ENCODE measurements at places on chromosomes 5 and 9.

- DNase-seq, result no peak
- peaks cover 14% of the 10 kb centered on the region for H3K4me1 ChIP-seq
- H3K36me3 ChIP-seq, result no peaks in the 10 kb centered on the region
- H3K4me3 ChIP-seq, result no peak overlapping the region
Observed at GRCh38 chr9:122087406-122088200, 5.5 kb downstream of the TTLL11 start.

DNA sequence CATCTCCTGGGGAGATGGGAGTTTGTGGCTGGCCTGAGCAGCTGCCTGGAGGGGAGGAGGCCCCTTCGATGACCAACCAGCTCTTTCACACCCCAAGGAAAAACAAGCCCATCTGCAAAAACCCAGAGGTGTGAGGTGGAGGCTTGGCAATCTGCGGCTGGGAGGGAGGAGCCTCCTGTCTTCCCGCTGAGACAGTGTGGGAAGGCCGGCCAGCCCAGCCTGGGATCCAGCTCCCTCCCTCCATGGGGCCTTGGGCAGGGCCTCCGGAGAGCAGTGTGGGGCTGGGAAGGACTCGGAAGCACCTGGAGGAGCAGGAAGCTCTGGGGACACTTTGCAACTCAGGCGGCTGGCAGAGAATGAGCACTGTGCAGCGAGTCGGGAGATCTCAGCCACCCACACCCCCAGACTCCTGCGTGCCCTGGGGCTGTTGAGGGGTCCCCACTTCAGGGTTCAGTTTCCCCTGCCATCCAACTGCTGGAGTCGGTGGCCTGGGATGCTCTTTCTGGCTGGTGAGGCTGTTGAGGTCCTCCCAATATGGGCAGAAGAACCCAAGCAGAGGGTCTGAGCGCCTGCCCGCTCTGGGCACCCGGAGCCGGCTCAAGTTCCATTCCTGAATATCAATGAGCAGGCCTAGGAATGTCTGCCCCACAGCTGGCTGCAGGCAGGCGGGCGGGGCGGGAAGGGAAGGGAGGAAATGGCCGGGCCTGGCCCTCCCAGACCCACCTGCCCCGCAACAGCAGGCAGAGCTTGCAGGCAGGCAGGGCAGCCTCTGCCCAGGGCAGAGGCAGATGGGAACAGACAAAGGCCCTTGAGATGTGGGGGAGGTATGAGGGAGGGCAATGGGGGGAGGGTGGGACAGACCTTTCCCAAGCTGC, 101.1 kb downstream of the FGF18 start:
- no peaks in the 10 kb centered on the region for H3K4me1 ChIP-seq
- DNase-seq, result no peak
- H3K27ac ChIP-seq, result no peak overlapping the region

GRCh38 chr9:134318481-134318891, 7.8 kb upstream of the RXRA start:
- H3K27ac ChIP-seq, result no peak overlapping the region
- no peak overlapping the region for H3K4me3 ChIP-seq
- peaks cover 2% of the 10 kb centered on the region for H3K27me3 ChIP-seq

DNA sequence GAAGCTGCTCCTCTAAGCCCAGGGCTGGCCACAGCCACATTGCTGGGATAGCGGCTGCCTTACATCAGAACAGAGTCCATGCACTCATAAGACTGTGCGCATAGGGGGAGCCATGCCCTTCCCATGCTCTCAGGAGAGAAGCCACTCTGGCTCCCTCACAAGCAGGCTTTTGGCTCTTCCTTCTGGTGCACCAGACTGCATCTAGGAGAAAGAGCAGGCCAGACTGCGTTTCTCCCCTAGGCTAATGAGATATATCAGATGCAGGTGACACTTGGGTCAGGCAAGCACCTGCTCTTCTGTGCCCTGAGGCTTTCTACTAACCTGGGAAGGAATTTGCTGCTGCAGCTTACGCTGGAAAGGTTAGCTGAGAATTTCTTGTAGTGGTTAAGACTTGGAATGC, 43.2 kb upstream of the BRINP1 start:
- no peak for DNase-seq
- H3K27ac ChIP-seq, result no peak overlapping the region
- no peak overlapping the region for H3K4me3 ChIP-seq

DNA sequence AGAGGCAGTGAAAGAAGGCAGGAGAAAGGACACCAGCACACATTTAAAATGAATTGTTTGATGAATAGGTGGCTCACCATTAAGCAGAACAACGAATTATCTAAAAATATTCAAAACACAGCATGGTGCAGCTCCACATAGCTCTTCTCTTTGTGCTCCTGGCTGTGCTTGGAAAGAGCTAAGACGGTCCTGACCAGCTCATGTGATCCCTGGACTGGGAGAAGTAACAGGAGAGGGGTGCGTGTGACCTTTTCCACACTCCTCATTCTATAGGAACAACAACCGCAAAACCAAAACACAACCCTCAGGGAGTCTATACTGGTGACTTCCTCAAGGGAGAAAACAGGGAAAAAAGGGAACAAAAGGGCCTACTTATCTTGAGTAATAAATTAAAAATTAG, 140.5 kb downstream of the DIRAS2 start:
- H3K27me3 ChIP-seq, result peaks cover 2% of the 10 kb centered on the region
- no peaks in the 10 kb centered on the region for H3K4me1 ChIP-seq
- no peak for DNase-seq
- no peak overlapping the region for H3K4me3 ChIP-seq

DNA sequence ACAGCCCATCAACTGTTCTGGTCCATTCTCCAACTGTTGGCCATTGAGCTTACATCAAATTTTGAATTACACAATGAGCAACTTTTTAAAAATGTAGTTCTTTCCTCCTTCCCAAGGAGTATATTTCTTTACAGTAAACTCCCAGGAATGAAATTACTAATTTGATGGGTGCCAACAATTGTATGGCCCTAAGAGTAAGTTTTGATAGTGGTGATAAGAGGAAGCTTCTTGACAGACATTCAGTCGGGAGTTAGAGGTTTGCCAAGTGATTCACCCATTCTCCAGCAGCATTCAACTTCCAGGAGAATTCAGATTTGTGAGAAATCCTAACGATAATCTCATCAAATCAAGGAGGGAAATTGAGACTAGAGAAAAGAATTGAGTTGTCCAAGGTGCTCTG, 579.9 kb downstream of the ACTL7B start:
- H3K27me3 ChIP-seq, result no peaks in the 10 kb centered on the region
- DNase-seq, result no peak
- H3K27ac ChIP-seq, result no peak overlapping the region
- no peak overlapping the region for H3K4me3 ChIP-seq
- H3K36me3 ChIP-seq, result no peaks in the 10 kb centered on the region
- peaks cover 3% of the 10 kb centered on the region for H3K4me1 ChIP-seq

DNA sequence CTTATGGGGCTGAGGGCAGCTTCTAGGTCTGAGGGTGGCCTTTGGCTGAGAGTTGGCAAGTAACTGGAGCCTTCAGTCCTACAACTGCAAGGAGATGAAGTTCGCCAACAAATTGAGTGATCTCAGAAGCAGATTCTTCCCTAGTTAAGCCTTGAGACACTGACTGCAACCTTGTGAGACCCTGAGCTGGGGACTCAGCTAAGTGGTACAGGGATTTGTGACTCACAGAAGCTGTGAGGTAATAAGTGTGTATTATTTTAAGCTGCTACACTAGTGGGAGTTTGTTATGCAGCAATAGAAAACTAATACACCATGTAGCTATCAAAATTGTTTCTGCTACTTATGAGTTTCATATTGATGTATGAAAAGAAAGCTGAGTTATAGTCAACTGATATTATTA, 279.2 kb downstream of the PIK3R1 start:
- H3K4me1 ChIP-seq, result no peaks in the 10 kb centered on the region
- H3K4me3 ChIP-seq, result no peak overlapping the region

- no peaks in the 10 kb centered on the region for H3K27me3 ChIP-seq
- no peak for DNase-seq
- no peaks in the 10 kb centered on the region for H3K4me1 ChIP-seq
- H3K36me3 ChIP-seq, result no peaks in the 10 kb centered on the region
Observed at GRCh38 chr9:134861595-134862334, 18.8 kb upstream of the FCN2 start.

DNA sequence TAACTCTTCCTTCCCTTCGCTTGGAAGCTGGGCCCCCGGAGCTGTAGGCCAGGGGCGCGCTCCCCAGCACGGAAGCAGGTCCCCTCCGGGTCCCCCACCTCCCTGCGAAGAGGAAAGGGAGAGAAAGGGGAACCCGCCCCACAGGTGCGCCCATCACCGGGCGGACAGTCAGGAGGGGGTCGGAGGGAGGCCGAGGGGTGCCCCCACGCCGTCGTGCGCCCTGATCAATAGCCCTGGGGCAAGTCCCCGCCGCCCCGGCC, 793 bp downstream of the AGPAT2 start:
- no peak for DNase-seq
- H3K27me3 ChIP-seq, result no peaks in the 10 kb centered on the region
- H3K36me3 ChIP-seq, result no peaks in the 10 kb centered on the region
- H3K27ac ChIP-seq, result peak overlapping the region; percentile 64

GRCh38 chr5:2499917-2500316, 251.6 kb downstream of the IRX2 start:
- no peak overlapping the region for H3K4me3 ChIP-seq
- no peak overlapping the region for H3K27ac ChIP-seq
- no peaks in the 10 kb centered on the region for H3K27me3 ChIP-seq

DNA sequence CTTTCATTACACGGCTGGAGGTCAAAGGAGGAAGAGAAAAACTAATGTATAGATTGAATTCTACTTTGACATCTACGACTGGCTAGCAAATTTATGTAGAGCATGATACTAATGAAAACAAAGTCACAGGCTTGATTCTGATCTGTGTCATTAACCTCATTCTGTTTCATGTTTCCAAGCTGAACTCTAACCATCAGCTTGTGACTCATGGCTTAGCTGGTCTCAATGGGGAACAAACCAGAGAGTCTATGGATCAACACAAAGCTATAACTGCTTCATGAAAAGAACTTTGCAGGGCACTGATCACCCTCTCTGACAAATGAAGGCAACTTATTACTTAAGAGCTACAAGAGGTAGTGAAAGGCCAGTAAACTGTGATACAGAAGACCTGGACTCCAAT, 23.6 kb upstream of the PDE4D start:
- H3K27ac ChIP-seq, result no peak overlapping the region
- H3K4me3 ChIP-seq, result no peak overlapping the region
- peaks cover 2% of the 10 kb centered on the region for H3K36me3 ChIP-seq
- H3K4me1 ChIP-seq, result no peaks in the 10 kb centered on the region
- H3K27me3 ChIP-seq, result no peaks in the 10 kb centered on the region
- no peak for DNase-seq

GRCh38 chr5:164799391-164799790, 1294.0 kb downstream of the MAT2B start:
- H3K4me3 ChIP-seq, result no peak overlapping the region
- no peaks in the 10 kb centered on the region for H3K27me3 ChIP-seq
- H3K4me1 ChIP-seq, result no peaks in the 10 kb centered on the region
- no peak for DNase-seq
- no peaks in the 10 kb centered on the region for H3K36me3 ChIP-seq

- H3K4me3 ChIP-seq, result no peak overlapping the region
- DNase-seq, result no peak
- no peak overlapping the region for H3K27ac ChIP-seq
- no peaks in the 10 kb centered on the region for H3K4me1 ChIP-seq
- H3K36me3 ChIP-seq, result no peaks in the 10 kb centered on the region
Observed at GRCh38 chr5:160359816-160360215, 10.6 kb downstream of the C1QTNF2 start.

DNA sequence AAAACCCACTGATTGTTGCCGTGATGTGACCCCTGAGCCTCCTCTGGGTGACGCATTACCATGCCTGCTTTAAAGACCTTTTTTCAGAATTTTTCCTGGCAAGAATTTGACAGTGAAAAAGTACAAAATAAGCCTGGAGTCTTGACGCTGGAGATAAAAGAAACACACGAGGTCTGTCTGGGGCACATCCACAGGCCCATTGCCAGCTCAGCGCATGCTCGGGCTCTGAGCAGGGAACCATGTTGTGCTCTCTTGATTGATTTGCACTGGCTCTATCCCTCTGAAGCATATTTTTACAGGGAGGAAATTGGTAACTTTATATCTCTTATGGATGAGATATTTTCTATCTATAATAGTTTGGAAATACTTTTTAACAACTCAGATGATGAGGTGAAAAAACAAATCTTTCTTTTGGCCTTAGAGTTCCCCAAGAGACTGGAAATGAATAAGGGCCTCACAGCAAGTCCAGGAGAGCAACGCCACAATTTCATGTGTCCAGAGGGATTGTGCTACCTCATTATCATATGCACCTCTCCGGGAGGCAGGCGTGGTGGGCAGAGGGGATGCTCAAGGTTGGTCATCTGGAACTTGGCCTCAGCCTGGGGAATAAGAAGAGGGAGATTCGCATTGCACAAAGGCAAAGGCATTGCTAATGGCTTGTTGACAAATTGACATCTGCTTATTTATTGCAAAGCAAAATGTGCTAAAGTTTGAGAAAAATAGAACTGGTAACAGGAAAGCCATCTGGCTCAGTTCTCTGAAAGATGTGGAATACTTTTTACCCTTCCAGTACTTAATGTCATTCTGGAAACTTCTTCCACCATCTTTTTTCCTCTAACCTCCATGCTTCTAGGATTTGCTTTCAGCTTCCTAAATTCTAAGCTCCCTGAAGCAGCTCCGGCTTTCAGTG, 183.8 kb downstream of the PJA2 start:
- H3K4me1 ChIP-seq, result no peaks in the 10 kb centered on the region
- H3K27me3 ChIP-seq, result peaks cover 3% of the 10 kb centered on the region
- no peak overlapping the region for H3K4me3 ChIP-seq
- no peak overlapping the region for H3K27ac ChIP-seq

DNA sequence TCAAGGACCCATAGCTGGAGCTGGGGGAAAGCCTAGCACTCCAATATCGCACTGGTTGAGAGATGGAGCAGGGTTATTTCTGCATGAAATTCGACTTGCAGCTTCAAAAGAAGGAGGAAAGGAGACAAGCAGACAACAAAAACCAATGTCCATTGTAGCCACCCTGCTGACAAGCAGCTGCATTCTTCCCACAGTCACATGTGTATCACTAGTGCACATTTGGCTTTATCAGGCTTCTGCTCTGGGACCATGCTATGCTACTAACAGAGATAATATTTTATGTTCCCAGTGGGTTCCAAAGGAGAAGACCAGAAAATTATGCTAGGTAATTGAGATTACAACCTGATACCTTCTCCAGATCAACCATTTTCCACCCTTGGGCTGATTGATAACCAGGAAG, 59.7 kb downstream of the MFAP3 start:
- H3K27ac ChIP-seq, result no peak overlapping the region
- no peak for DNase-seq

GRCh38 chr5:87141544-87141943, 126.1 kb upstream of the RASA1 start:
- no peak for DNase-seq
- no peaks in the 10 kb centered on the region for H3K4me1 ChIP-seq
- no peak overlapping the region for H3K27ac ChIP-seq
- H3K36me3 ChIP-seq, result no peaks in the 10 kb centered on the region

- H3K27me3 ChIP-seq, result no peaks in the 10 kb centered on the region
- H3K36me3 ChIP-seq, result no peaks in the 10 kb centered on the region
- no peak for DNase-seq
- H3K4me3 ChIP-seq, result no peak overlapping the region
- H3K4me1 ChIP-seq, result peaks cover 9% of the 10 kb centered on the region
Observed at GRCh38 chr9:136984464-136985026, 1.8 kb downstream of the LCNL1 start.

Data from B cell (primary cell).